ENCODE measurements at places on chromosomes 4 and X.

GRCh38 chr4:175935016-175935661 lies 123.1 kb upstream of the GPM6A start:
- DNase-seq, result no peak

GRCh38 chr4:10347815-10348214 lies 109.4 kb downstream of the ZNF518B start:
- no peak for DNase-seq

DNA sequence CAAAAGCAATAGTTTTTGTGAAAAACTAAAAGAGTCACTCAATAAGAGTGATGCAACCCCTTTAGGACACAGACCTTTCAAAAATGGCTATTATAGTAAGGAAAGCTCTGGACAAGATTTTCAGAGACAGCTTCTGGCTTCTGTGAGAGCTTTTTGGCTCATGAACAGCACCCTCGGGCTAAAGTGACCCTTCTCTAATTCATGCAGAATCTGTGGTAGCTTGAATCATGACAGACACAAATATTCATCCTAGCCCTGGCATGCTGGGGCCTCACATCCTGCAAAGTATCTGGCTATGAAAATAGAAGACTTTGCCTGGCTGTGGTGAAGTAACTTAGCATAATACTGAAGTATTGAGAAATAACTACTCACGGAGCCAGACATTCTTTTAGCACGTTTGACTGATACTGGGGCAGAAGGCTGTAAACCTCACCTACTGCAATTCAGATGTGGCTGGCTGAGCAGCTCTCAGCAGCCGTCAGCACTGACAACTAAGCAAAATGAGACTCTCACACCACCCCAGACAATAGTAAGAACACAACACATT lies 327.3 kb downstream of the MAPK10 start:
- DNase-seq, result no peak

GRCh38 chr4:6439120-6439762 lies 33.2 kb downstream of the PPP2R2C start:
- DNase-seq, result no peak

GRCh38 chrX:37332055-37332454 lies 17.1 kb upstream of the PRRG1 start:
- DNase-seq, result no peak

DNA sequence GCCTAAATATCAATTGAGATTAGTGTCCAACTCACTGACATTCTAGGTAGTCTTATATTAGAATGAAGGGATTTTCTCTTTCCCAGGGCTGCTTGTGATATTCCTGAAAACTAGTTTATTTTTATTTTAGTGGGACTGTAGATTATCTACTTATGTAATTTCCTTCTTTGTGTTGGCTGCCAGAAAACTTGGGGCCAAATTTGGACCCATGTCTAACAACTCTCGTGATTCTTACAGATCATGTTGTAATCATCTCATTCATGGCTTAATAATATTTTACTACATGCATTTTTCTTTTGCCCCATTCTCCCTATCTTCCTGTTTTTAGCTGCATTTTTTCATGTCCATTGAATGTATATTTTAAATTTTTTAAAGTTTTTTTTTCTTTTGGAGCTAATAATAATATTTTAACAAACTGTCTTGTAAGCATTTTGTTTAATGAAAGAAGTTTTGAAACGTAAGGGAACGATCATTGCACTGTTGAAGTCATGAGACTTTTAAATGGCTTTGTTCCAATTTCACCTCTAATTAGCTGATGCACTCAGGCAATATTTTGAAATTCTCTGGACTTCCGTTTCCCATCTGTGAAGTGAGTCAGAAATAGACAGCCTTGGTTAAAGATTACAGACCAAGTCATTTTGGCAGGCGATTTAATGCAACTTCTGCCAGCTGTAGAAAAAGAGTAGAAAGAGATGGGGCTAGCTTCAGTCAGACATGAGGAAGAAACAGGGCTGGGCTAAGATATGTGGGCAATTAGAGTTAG lies 14.3 kb upstream of the TDO2 start:
- no peak for DNase-seq

GRCh38 chr4:99405433-99406115 lies 29.6 kb downstream of the ADH7 start:
- peak; percentile 66 for DNase-seq

DNA sequence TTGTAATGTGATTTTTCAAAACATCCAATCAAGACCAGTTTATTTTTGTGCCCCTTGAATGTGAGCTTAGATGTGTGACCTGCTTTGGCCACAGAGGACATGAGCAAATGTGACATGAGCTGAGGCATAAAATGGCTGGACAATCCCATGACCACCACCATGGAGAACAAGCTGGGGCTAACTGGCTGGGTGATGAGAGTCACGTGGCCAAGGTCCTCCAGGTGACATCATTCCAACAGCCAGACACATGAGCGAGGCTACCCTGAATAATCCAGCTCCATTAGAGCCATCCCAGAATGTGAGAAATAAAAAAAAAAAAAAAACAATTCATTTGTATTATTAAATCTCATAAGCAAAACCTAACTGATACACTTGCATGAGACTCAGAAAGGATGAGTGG lies 90.4 kb upstream of the LDB2 start:
- DNase-seq, result no peak

- no peak for DNase-seq
These were observed 502.9 kb upstream of the GNPDA2 start for GRCh38 chr4:45229206-45229605.

DNA sequence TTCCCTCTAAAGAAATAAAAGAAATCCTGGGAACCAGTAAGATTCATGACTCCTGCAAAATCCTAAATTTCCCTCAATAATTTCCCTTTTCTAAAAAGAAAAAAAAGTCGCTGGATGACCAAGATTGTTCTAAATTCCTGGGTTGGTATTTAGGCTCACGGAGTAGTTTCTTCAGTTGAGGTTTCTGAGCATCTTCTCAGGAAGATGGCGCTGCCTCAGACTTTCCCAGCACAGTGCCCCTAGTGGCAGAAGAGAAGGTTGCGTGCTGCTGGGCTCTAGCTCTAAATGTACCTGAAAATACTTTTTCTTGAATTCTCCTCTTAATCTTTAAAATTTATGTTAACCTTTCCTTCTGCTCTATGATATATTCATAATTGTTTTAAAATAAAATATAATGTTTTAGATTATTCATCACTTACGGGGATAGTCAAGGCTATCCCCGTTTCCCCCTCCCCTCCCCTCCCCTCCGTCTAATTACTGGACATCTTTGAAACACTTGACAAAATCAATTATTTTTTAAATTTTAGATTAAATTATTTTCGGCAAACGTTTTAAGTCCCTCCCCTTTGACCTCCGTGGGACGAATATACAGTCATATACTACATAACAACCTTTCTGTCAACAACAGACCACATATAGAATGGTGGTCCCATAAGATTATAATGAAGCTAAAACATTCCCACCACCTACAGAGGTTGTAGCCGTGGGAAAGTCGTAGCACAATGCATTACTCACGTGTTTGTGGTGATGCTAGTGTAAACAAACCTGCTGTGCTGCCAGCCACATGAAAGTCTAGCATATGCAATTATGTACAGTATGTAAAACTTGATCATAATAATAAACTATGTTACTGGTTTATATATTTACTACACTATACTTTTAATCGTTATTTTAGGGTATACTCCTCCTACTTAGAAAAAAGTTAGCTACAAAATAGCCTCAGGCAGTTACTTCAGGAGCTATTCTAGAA lies 41.0 kb upstream of the GATB start:
- peak; percentile 67 for DNase-seq

- no peak for DNase-seq
These were observed 12.6 kb downstream of the AP1S2 start for GRCh38 chrX:15841853-15842516.

DNA sequence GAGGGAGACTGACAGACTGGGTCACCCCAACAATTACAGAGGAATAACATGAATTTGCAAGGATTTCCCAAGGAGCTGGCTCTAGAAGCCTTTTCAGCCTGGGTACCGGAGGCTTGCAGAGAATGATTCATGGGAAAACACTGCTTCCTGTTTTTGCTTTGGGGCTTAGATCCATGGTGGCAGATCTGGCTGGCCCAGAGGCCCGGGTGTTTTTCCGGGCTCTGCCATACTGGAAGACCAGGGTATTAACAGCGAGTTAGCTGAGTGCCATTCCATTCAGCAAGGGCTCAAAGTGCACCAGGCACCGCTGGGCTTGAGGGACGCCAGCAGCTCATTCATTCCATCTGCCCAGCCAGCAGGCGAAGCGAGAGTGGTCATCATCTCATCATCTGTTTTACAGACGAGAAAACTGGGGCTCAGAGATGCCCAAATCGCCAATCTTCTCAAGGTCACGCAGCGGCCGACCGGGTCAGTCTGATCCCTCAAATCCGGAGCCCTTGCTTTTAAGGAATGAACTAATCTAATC lies 1.3 kb downstream of the WDR1 start:
- DNase-seq, result no peak

GRCh38 chrX:76407795-76408194 lies 19.7 kb upstream of the MAGEE1 start:
- no peak for DNase-seq

DNA sequence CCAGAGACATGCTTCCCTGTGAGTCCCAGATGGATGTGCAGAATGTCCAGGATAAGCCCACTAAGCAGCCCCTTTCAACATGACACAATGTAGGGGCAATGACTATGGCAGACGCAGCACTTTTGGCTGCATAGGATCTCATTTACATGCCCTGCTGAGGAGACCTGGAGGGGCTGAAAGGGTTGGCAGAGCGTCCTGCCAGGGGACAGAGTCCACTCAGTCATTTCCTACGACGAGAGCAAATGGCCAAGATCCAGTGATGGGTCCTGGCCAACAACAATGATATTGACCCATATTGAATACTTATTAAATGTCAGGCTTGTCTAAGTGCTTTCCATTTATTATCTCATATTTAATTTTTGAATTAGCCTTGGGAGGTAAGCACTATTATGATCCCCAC lies 41.4 kb downstream of the LGI2 start:
- no peak for DNase-seq

- no peak for DNase-seq
These were observed 73.2 kb upstream of the UCP1 start for GRCh38 chr4:140641789-140642439.

GRCh38 chrX:103533511-103534216 lies 14.4 kb upstream of the RAB40A start:
- peak; percentile 60 for DNase-seq

DNA sequence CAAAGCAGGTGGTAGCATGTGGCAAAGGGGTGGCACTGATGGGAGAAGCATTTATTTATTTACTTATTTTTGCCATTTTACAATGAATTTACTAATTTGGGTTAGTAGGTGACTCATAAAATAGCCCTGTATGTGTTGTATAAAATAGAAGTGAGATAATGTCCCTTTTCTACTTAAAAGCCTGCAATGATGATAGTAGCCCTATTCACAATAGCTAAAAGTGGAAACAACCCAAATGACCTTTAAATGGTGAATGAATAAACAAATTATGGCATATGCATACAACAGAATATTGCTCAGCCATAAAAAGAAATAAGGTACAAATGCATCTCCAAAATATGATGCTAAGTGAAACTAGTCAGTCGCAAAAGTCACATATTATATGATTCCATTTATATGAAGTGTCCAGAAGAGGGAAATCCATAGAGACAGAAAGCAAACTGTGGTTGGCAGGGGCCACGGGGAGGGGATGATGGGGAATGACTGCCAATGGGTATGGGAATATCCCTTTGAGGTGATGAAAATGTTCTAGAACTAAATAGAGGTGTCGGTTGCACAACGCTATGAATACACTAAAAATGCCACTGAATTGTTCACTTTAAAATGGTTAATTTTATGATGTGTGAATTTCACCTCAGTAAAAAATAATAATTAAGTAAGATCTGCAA lies 35.8 kb upstream of the FAM9C start:
- DNase-seq, result no peak

DNA sequence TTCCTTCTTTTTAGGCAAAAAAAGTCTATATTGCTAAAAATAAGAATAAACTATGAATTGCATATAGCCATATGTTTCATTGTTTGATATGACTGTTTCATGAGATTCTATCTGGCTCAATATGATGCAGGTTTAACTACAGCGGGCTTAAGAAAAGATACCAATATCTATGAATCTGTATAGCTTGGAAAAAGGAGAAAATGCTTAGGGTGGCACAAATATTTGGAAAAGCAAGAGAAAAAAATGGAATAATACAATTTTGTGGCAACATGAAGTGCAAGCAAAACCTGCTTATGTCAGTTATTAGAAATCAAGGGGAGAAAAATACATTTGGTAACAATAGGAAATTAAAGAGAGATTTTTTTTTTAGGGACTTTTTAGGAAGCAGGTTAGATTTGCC lies 48.3 kb upstream of the NFKB1 start:
- DNase-seq, result no peak

DNA sequence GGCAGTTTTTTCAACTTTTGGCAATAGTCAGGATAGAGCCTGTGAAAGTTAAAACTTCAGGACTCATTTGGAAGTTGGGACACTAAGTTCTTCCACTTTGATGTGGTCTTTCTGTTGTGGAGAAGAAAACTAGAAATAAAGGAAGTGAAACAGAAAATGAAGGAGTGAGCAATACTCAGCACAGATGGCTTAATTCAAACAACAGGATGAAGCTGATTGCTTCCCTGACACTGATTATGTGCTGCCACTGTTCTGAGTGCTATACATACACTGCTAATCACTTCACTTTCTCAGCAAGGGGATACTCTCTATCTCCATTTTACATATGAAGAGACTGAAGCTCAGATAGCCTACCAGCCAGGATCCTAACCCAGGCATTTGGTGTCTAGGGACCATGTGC lies 235.1 kb upstream of the CPEB2 start:
- no peak for DNase-seq

DNA sequence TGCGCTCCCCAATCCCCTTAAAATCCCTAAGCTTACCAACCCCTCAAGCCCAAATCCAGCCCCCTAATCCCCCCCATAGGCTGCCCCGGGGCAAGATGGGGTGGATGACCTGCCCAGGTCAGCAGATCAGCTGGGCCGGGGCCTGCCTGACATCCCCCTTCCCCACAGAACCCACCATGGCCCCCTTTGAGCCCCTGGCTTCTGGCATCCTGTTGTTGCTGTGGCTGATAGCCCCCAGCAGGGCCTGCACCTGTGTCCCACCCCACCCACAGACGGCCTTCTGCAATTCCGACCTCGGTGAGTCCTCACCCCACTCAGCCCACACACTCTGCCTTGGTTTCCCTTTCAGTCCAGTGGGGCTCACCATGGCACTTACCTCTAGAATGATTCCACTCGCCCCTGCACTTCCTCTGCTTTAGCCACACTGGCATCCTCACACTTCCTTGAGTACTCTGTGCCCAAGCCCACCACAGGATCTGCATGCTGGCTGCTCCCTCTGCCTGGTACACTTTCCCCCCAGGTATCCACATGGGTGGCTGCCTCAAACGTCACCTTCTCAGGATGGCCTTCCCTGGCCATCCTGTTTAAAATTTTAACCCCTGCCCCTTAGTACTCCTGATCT lies 1.1 kb downstream of the TIMP1 start:
- DNase-seq, result no peak

- DNase-seq, result peak; percentile 4
These were observed 80.8 kb downstream of the NPFFR2 start for GRCh38 chr4:72112514-72113156.
